ENCODE measurements at places on chromosomes 12 and 14. TPM values are rescaled to one million over a fixed set of nuclear protein-coding genes. Genes with fewer than 3 reads are reported as not detected.

The GPR65 gene
- polyA plus RNA-seq = 0.72 TPM

The ZNF385A gene
- 2.8 TPM for polyA plus RNA-seq

The IFNG-AS1 gene
- not detected for polyA plus RNA-seq

The WIF1 gene
- not detected for polyA plus RNA-seq

The HOXC4 gene
- 0.02 TPM for polyA plus RNA-seq

The KERA gene
- polyA plus RNA-seq = not detected

The OAS1 gene
- 24.9 TPM for polyA plus RNA-seq

The ZFHX2 gene
- 0.06 TPM for polyA plus RNA-seq

The CABP1 gene
- not detected for polyA plus RNA-seq

The MAP1LC3B2 gene
- 7.7 TPM for polyA plus RNA-seq

The ATL1 gene
- 0.17 TPM for polyA plus RNA-seq

The PLCZ1 gene
- polyA plus RNA-seq = not detected

The NTN4 gene
- 12.7 TPM for polyA plus RNA-seq

The ZNF740 gene
- polyA plus RNA-seq = 1.4 TPM

The ZC2HC1C gene
- 3.6 TPM for polyA plus RNA-seq

The PMEL gene
- 2.1 TPM for polyA plus RNA-seq

The P2RX2 gene
- not detected for polyA plus RNA-seq

The PSMB11 gene
- not detected for polyA plus RNA-seq

The GXYLT1 gene
- polyA plus RNA-seq = 2.8 TPM

The PHETA1 gene
- 2.5 TPM for polyA plus RNA-seq

The SNRPF gene
- polyA plus RNA-seq = 14.3 TPM

The IL22 gene
- polyA plus RNA-seq = not detected

The CTDSP2 gene
- polyA plus RNA-seq = 20.1 TPM

The CLEC4D gene
- 0.40 TPM for polyA plus RNA-seq

The CIROP gene
- not detected for polyA plus RNA-seq

The SLC10A1 gene
- polyA plus RNA-seq = 52.2 TPM

The PROX2 gene
- polyA plus RNA-seq = not detected

The ADSS1 gene
- polyA plus RNA-seq = 11.0 TPM

The STK38L gene
- polyA plus RNA-seq = 6.5 TPM

The APOF gene
- 335 TPM for polyA plus RNA-seq

The TSHR gene
- polyA plus RNA-seq = 3.2 TPM

The TTLL5 gene
- 5.7 TPM for polyA plus RNA-seq

The RASSF9 gene
- 0.35 TPM for polyA plus RNA-seq

The ERP27 gene
- polyA plus RNA-seq = 0.14 TPM

The MYH6 gene
- not detected for polyA plus RNA-seq

The STON2 gene
- polyA plus RNA-seq = 1.9 TPM

The GYS2 gene
- polyA plus RNA-seq = 48.5 TPM

The RNFT2 gene
- polyA plus RNA-seq = 0.13 TPM

The FBXO34 gene
- 6.1 TPM for polyA plus RNA-seq

The KRT83 gene
- not detected for polyA plus RNA-seq

The SLC6A15 gene
- polyA plus RNA-seq = not detected

The TCL1B gene
- polyA plus RNA-seq = not detected

The CLEC9A gene
- polyA plus RNA-seq = 0.03 TPM

The LPAR5 gene
- polyA plus RNA-seq = 0.58 TPM

The ENDOU gene
- polyA plus RNA-seq = not detected

The ANKRD33 gene
- not detected for polyA plus RNA-seq

The FBLN5 gene
- polyA plus RNA-seq = 21.8 TPM

The ACTR6 gene
- 9.5 TPM for polyA plus RNA-seq

Data from liver (tissue), 10 donors.